Activated naive CD8-positive, alpha-beta T cell treated with anti-CD3 and anti-CD28 coated beads for 36 hours (primary cell): ENCODE measurements at places on chromosomes 11 and 22. TPM values are rescaled to one million over a fixed set of nuclear protein-coding genes. Genes with fewer than 3 reads are reported as not detected.
A peak's percentile ranks its signal among the peaks of the same experiment; 100 is the strongest.

GRCh38 chr22:50271519-50271970 lies 1.4 kb upstream of the MAPK11 start:
- H3K4me3 ChIP-seq, result no peak overlapping the region
- H3K36me3 ChIP-seq, result peaks cover 2% of the 10 kb centered on the region
- peaks cover 25% of the 10 kb centered on the region for H3K27me3 ChIP-seq
- no peak overlapping the region for H3K27ac ChIP-seq
- DNase-seq, result peak; percentile 69

- no peaks in the 10 kb centered on the region for H3K36me3 ChIP-seq
- H3K4me1 ChIP-seq, result no peaks in the 10 kb centered on the region
- no peaks in the 10 kb centered on the region for H3K27me3 ChIP-seq
- H3K27ac ChIP-seq, result no peak overlapping the region
Measured at GRCh38 chr11:80718611-80719291, 1277.9 kb upstream of the TENM4 start.

- no peak for DNase-seq
- no peak overlapping the region for H3K27ac ChIP-seq
- H3K4me3 ChIP-seq, result no peak overlapping the region
- H3K27me3 ChIP-seq, result no peaks in the 10 kb centered on the region
Measured at GRCh38 chr11:126485986-126486635, 130.6 kb downstream of the ST3GAL4 start.

DNA sequence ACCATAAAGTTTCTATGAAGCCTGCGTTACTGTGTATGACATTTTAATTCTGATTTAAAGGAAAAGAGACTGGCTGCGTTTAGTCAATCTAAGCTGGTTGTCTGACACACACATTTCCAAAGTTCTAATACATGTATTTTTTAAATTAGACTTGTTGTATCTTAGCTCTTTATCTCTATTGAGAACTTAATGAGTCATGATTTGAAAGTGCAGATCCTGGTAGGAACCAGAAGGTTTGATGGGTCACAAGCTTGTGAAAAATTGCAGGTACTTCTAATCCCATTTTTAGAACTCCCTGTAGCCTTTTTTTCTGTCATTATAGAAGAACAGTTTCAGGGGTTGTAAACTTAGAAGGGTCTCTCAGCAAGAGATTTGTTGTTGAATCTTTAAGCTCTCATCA lies 210.3 kb downstream of the DDX10 start:
- H3K4me3 ChIP-seq, result no peak overlapping the region
- no peaks in the 10 kb centered on the region for H3K27me3 ChIP-seq
- no peak overlapping the region for H3K27ac ChIP-seq
- H3K4me1 ChIP-seq, result peaks cover 24% of the 10 kb centered on the region

GRCh38 chr11:73366265-73366610 lies 10.0 kb upstream of the RELT start:
- no peak overlapping the region for H3K4me3 ChIP-seq
- no peak for DNase-seq
- peaks cover 21% of the 10 kb centered on the region for H3K4me1 ChIP-seq
- H3K27ac ChIP-seq, result peak overlapping the region; percentile 82
- H3K36me3 ChIP-seq, result no peaks in the 10 kb centered on the region
- H3K27me3 ChIP-seq, result no peaks in the 10 kb centered on the region

- H3K36me3 ChIP-seq, result peaks cover 6% of the 10 kb centered on the region
- H3K27me3 ChIP-seq, result no peaks in the 10 kb centered on the region
- H3K4me1 ChIP-seq, result peaks cover 67% of the 10 kb centered on the region
- DNase-seq, result no peak
- H3K27ac ChIP-seq, result peak overlapping the region; percentile 7
Measured at GRCh38 chr11:117020869-117021564, 77.2 kb downstream of the SIK3 start.

DNA sequence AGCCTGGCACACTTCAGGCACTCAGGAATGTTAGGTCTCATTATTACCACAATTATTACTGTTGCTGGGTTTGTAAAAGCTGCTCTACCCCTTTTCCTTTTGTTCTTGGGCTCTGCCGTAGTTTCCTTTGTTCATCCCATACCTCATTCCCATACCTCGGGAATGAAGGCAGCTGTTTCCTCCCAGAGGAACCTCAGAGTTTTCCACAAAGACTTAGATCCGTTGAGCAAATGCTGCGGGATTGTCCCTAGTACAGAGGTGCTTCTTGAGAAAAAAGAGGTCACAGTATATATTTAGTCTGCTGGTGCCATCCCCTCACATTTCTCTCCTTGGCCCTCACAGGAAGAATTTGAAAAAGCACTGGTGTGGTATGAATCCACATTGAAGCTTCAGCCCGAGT lies 134.7 kb downstream of the TTC17 start:
- H3K27ac ChIP-seq, result no peak overlapping the region
- no peak overlapping the region for H3K4me3 ChIP-seq
- H3K36me3 ChIP-seq, result peaks cover 15% of the 10 kb centered on the region
- no peak for DNase-seq
- no peaks in the 10 kb centered on the region for H3K4me1 ChIP-seq
- H3K27me3 ChIP-seq, result no peaks in the 10 kb centered on the region

DNA sequence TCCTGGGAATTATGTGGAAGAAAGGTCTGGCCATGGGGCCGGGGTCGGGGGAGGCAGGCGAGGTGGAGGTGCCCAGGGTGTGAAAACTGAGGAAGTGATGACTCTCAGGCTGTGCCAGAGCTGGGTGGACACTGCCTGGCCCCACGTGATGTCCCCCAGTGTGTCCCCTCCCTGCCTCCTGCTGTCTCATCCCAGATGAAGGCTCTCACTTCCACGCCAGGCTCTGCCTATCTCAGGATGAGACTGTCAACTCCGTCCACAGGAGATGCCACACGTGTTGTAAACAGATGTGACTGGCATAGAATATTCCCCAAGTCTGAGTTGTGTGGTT lies 51.4 kb downstream of the RPS6KA4 start:
- no peaks in the 10 kb centered on the region for H3K27me3 ChIP-seq
- H3K36me3 ChIP-seq, result no peaks in the 10 kb centered on the region
- H3K4me3 ChIP-seq, result no peak overlapping the region
- no peak overlapping the region for H3K27ac ChIP-seq
- H3K4me1 ChIP-seq, result peaks cover 6% of the 10 kb centered on the region

- H3K27me3 ChIP-seq, result no peaks in the 10 kb centered on the region
- H3K4me3 ChIP-seq, result no peak overlapping the region
- no peak overlapping the region for H3K27ac ChIP-seq
- H3K4me1 ChIP-seq, result no peaks in the 10 kb centered on the region
Measured at GRCh38 chr11:80515097-80515496, 1074.3 kb upstream of the TENM4 start.

DNA sequence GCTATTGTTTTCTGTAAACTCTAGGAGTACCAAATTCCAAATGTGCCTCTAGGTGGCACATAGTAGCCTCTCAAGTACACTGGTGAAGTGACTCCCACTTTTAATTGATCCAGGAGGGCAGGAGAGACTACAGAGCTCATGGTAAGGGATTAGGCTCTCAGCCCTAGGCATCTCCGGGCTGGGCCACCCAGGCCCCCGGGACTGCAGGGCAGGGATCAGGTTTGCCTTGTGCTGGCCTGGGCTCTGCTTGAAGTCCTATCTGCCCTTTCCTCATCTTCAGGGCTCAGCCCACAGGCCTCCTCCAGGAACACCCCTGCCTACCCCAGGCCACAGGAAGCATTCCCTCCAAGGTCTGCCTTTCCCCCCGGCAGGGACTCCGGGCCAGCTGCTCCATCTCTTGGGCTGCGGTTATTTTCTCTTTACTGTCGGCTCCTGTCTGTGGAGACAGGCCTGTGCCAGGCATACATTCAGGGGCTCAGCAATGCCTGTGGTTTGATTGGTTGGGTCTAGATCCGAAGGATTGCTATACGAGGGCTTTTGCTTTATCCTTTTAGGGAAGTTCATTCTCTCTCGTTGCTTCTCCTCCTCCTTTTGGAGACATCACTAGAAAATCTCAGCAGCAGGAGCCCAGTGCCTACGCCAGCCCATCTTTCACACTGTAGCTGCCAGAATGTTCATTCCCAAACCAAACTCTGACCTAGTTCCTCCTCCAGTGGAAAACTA lies 32.8 kb downstream of the PARVA start:
- no peaks in the 10 kb centered on the region for H3K36me3 ChIP-seq
- H3K27me3 ChIP-seq, result no peaks in the 10 kb centered on the region
- no peak overlapping the region for H3K27ac ChIP-seq
- no peak overlapping the region for H3K4me3 ChIP-seq
- no peaks in the 10 kb centered on the region for H3K4me1 ChIP-seq

Gene MMP8
- 0.14 TPM for total RNA-seq

Gene MMP3
- not detected for total RNA-seq

Gene IGLL5
- total RNA-seq, result 0.93 TPM

Gene FADD
- total RNA-seq, result 31.5 TPM
